ENCODE measurements at places on chromosomes 3 and 15.

- DNase-seq = no peak
These were observed 659.0 kb downstream of the NTRK3 start for GRCh38 chr15:87597346-87598052.

DNA sequence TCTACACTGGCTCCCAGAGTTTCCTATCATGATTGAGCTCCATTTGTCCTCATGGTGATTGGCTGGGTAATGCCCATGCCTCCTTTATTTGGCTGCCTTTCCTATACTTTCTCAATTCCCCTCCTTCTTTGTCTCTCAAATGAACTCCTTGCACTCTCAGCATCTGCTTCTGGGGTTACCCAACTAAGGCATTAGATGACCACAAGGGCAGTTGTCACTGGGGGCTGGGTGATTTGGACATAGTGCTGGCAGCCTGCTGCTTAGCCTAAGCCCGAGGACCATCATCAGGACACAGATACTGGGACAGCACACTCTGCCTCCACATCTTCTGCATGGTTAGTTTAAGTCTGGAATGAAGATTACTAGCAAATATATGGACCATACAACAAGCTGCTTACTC lies 49.2 kb upstream of the LRRFIP2 start:
- no peak for DNase-seq

DNA sequence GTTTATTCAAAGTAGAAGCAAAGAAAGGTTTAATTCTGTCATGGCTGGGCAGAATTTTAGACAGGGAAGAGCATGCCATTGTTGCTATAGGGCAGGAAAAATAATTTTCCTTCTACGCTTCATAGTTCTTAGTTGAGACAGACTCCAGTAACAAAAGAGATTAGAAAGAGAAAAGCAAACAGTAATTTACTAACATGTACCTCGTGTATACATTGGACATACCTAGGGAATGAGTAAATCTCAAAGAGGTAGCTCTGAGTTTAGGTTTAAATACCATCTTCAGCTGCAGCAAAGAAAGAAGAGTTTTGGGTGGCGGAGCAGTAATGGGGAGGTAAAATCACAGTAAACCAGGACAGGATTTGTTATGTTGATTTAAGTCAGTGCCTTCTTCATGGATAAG lies 416.1 kb downstream of the EPHA6 start:
- DNase-seq = no peak

- DNase-seq = no peak
These were observed 121.5 kb upstream of the FGF7 start for GRCh38 chr15:49301562-49301961.

- no peak for DNase-seq
These were observed 46.5 kb downstream of the KLHDC8B start for GRCh38 chr3:49217688-49218470.

GRCh38 chr3:57077630-57078343 lies 17.3 kb downstream of the SPATA12 start:
- no peak for DNase-seq

DNA sequence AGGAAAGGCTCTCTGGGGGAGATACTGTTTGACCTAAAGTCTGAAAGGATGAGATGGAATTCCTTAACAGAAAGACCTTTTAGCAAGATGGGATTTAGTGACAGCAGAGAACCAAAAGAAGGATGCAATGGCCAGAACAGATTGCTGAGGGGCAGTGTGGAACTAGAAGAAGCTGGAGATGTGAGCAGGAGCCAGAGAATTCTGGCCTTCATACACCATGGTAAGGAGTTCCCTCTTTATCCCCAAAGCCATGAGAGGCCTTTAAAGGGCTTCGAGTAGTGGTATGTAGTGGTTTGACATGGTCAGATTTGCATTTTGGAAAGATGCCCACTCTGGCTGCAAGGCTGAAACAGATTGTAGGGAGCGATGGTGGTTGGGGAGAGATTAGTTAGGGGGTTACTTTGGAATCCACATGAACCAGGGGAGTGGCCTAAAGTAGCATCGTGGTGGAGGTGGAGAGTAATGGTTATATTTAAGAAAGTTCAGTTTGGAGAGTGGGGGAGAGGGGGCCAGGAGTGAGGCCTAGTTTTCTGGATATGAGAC lies 34.0 kb upstream of the NPHP3 start:
- DNase-seq = no peak

- no peak for DNase-seq
These were observed 272.9 kb upstream of the TPM1 start for GRCh38 chr15:62769604-62770003.

GRCh38 chr3:171673951-171674350 lies 136.3 kb downstream of the PLD1 start:
- DNase-seq = no peak

GRCh38 chr3:27642796-27643195 lies 79.3 kb downstream of the EOMES start:
- no peak for DNase-seq

DNA sequence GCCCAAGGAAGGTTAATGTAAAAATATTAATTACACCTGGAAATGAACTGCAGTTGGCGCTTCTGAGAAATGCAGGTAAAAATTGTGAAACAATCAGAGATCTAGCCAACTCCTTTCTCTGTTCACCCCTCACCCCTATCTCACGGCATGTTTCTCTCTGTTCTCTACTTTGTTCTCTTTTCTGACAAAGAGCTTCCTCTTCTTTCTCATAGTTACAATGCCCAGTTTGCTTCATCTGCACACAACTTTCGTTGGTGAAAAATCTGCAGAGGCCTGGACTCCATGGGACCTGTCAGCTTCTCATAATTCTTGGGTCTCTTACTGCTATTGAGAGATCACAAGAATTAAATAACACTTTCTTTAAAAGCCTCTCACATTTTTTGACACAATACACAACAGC lies 212.9 kb upstream of the LRRN1 start:
- DNase-seq = no peak

- no peak for DNase-seq
These were observed 7.6 kb downstream of the GPD1L start for GRCh38 chr3:32113981-32114545.

DNA sequence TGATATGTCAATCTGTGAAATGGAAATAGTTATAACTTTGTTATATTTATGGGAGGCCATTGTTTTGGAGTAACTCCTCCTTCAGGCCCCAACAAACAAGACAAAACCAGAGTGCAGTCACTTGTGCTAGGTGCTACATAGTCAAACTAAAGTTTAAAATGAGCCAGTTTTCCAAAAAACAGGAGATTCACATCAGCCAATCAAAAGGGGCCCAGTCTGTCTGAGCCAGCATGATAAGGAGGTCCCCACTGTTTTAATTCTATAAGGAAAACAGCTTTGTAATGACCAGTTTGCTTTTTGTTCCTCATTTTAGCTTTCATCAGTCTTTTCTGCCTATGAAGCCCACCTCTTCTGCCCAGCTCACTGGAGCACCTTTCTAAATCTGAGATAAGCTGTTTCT lies 94.7 kb upstream of the SLC7A14 start:
- DNase-seq = no peak

GRCh38 chr3:14989943-14990779 lies 42.8 kb downstream of the NR2C2 start:
- no peak for DNase-seq

DNA sequence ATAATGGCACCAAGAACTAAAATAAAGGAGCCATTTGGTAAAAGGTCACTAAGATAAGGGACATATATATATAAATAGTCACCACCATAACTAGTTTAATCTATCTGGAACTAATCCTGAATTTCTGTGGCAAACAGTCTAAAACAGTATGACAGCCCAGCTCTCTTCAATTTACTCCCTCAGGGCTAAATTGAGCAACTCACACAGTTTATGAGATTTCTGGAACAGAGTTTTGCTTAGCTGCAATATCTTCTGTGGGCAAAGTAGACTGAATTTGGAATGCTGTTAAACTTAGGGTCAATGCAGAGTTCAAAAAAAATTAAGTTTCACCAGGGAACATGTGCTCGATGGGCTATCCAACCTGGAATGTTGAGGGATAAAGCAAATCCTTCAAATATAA lies 70.1 kb upstream of the VEPH1 start:
- peak; percentile 80 for DNase-seq

GRCh38 chr3:152508705-152509104 lies 240.0 kb downstream of the MBNL1 start:
- no peak for DNase-seq

- no peak for DNase-seq
These were observed 375.9 kb downstream of the FOXP1 start for GRCh38 chr3:71207632-71208031.

- DNase-seq = no peak
These were observed 246.6 kb upstream of the LRRC3B start for GRCh38 chr3:26375843-26376530.

- DNase-seq = no peak
These were observed 62.8 kb downstream of the SCN11A start for GRCh38 chr3:38988955-38989354.

GRCh38 chr3:156787001-156787400 lies 39.2 kb upstream of the LEKR1 start:
- no peak for DNase-seq

GRCh38 chr3:116034794-116035193 lies 410.5 kb downstream of the LSAMP start:
- DNase-seq = no peak

GRCh38 chr15:49831206-49831965 lies 210.5 kb downstream of the DTWD1 start:
- DNase-seq = peak; percentile 88

DNA sequence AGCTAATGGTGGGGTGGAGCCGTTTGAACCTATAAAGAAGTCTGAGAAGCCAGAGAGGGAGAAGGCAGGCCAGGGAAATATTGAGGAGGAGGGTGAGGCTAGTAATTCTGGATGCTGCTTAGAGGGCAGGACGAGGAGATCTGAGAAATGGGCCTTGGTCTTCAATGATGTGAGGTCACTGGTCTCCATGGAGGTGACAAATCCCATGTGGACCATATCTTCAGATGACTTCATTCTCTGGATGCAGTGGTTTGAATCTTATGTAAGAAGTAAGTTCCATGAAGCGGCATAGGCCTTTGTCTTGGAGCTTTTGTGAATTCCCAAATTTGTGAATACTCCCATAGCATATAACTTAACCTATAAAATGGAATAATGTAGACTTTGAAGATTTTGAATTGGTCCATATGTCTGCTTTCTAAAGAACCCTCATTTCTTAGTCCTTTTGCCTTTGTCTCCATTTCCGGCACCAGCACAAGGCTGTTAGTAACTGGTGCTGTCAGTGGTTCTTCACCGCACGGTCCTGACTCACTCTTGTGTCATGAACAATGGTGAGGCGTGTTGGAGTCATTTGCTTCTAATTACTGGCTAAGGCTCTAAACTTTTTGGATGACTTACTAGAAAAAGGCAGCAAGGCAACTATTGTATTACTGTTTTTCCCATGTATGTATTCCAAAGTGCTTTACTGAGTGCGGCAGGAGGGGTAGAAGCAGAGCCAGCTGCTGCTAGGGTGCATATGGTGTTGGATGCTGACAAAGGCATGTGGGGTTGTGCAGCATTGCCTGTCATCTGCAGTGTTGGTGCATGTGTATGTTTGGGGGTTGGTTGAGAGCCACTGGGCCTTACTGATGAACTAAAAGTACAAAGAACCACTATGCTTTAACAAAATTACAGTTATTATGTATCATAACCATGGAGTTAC lies 279.3 kb upstream of the C2CD4B start:
- peak; percentile 92 for DNase-seq

- peak; percentile 75 for DNase-seq
These were observed 182.7 kb upstream of the GADL1 start for GRCh38 chr3:31077021-31077601.

DNA sequence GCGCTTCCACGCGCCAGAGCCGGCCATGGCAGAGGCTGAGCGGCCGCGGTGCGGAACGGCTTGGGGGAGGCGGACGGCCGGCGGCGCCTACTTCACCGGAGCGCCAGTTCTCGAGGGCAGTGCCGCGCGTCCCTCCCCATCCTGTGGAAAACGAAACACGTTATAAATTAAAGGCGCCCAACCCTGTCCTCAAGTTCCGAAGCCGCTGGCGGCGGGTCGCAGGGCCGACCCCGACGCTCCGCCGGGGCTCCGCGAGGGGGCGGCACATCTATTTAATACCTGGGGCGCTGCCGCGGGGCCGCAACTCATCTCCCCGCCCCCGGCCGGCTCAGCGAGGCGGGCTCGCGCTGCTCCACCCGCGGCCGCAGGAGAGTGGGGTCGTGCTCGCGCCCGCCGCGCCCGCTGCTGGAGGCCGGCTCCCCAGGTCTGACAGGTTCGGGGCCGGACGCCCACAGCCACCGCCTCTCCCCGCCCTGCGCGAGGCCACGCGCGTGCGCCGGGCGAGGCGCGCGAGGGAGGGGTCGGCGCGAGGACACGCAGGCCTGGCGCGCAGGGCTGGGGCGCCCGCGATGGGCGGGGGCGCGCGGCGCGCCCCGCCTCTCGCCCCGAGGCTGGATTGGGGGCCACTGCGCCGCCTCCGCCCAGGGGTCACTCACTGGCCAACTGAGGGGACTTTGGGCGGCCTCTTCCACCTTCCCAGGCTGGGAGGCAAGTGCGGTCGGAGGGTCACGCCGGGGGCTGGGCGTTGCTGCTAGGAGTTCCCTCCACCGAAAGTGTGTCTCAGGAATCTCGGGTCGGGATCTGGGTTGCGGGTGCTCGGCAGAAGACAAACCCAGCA lies at the start of gene SLC30A4:
TSS of gene SLC30A4 (minus strand) at position 428 of the 838 bp plus-strand sequence. CDS start at position 27, 401 bp downstream.
- DNase-seq = no peak

DNA sequence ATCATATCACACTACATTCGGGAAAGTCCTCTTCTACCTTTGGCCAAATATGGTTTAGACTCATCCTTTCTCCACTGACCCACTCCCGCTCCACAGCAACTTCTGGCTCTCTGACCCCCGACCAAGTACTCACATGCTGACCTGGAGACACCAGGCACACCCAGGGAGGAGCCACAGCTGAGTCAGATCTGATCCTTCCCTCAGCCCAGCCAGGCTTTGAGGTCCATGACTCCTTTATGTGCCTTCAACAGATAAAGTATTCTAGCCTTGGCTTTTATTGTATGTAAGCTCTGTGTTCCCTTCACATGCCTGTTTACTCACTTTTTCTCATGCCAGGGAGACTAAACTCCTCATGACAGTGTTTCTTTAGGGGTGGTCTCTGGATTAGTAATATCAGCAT lies 166.9 kb upstream of the UMPS start:
- no peak for DNase-seq

GRCh38 chr15:78828920-78829319 lies 17.7 kb upstream of the ADAMTS7 start:
- no peak for DNase-seq

DNA sequence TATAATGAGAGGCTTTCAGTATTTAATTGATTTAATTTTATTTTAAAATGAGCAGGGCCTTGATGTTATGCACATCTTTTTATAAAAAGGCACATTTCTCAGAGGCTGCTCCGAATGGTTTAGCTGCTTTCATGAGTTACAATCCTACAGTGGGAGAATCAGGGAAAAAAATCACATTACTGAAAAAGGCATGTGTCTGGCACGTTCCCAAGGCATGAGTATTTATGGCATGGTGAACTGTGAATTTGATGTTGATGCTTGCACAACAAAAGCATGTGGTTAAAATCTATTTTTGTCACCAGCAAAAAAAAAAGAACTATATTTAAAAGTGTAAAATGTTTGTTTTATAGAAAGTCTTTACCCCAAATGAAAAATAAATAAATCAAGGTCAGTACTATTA lies 485.2 kb upstream of the ROBO2 start:
- no peak for DNase-seq

GRCh38 chr3:38114875-38115644 lies 21.9 kb downstream of the ACAA1 start:
- no peak for DNase-seq

- DNase-seq = no peak
These were observed 17.1 kb downstream of the TJP1 start for GRCh38 chr15:29805043-29805707.

GRCh38 chr15:41897363-41897799 lies 3.5 kb upstream of the SPTBN5 start:
- no peak for DNase-seq

GRCh38 chr15:34810443-34811129 lies 15.2 kb upstream of the ACTC1 start:
- DNase-seq = peak; percentile 92
